RKO (cell line): ENCODE measurements at places on chromosomes 5 and 9.

GRCh38 chr9:111501005-111501562 is 16.9 kb upstream of the ECPAS start:
- no peak for DNase-seq

DNA sequence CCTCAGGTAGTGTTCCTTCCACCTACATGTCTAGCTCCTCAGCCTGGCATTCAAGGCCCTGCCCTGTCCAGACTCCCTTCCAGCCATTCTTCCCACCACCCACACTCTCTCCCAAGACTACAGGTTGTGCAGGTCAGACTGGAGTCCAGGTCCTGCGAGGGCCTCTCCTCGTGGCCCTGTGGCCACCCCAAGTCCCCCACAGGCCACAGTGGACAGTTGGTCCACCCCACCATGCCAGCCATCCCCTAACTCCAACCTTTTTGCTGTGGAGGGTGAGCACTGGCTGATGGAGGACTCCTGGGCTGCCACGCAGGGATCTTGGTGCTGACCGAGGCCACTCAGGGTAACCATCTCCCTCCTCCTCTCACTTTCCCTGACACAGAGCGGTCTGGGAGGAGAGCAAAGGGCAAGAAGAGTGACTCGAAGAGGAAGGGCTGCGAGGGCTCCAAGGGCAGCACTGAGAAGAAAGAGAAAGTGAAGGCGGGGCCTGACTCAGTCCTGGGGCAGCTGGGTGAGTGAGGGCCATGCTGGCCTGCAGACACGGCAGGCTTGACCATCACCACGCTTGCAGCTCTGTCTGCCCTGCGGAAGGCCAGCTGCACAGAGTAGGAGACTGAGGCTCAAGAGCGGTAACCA is 51.0 kb downstream of the JADE2 start:
- no peak for DNase-seq

DNA sequence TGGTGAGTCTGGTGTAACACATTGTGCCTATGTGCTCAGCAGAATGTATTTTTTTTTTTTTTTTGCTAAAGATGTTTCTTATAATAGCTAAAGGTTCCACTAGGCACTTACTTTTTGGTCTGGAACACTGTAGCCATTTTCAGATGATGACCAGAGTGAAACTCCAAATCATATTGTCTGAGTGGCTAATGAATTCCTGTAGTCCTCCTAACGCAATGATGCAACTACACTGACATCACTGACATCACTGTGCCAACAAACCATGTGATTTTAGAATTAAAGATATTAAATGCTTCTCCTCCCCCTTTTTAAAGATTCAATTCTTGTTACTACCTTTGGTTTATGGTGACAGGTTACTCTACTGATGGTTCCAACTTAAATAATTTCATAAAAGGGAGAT is 28.8 kb downstream of the JAKMIP2 start:
- no peak for DNase-seq

DNA sequence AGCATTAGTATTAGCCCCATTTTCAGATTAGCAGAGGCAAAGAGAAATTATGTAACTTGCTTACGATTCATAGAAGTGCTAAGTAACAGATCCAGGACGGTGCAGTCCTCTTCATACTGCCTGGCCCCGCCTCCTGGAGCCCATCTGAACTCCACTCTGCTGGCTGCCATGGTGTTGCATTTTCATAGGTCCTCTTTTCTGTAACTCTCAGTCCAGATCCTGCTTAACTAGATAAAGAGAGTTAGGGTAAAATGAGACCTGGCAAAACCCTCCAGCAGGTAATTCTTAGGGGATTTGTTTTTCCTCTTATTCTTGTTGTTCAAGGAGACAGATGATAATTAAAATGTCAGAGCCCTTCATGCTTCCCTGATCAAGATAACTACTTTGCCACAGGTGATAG is 135.1 kb upstream of the EFNA5 start:
- no peak for DNase-seq

GRCh38 chr9:78605041-78606000 is 308.4 kb downstream of the PSAT1 start:
- no peak for DNase-seq

DNA sequence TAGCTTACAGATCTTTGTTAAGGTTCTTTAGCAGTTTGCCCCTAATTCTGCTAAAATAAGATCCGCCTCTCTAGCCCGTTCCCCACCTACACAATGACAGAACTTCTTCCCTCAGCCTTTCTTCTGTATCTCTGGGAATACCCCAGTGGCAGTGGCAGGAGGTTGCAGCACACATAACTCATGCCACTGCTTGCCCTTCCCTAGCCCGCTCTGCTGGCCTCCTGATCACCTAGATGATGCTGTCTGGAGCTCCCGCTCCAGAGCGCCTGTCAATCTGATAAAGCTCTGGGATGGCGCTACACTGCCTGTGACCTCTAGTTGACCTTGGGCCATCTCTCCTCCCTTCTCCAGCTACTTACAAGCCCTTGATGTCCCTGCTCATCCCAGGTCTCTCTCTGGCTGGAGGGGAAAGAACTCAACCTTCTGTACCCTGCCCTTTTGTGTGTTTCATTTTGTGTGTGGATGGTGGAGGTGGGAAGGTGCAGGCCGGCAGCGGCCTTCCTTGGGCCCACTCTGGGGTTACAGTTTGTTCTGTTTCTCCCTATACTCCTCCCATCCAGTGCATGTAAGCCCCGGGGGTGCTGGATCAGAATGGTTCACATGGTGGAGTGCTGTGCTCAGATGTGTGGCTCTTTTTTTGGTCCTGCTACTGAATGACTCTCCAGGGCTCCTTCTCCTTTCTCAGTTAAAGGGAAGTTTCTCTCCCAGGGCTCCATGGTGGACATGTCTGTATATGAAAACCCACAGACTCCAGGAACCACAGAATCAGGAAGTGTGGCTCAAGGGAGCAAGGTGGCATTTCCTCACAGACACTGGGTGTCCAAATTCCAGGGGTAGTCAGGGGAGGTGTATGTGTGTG is 29.1 kb downstream of the MTX3 start:
- no peak for DNase-seq

- no peak for DNase-seq
Measured at GRCh38 chr9:14030375-14031059, 283.4 kb downstream of the NFIB start.

GRCh38 chr9:36193023-36193422 is 2.3 kb downstream of the CLTA start:
- DNase-seq = peak; percentile 28

DNA sequence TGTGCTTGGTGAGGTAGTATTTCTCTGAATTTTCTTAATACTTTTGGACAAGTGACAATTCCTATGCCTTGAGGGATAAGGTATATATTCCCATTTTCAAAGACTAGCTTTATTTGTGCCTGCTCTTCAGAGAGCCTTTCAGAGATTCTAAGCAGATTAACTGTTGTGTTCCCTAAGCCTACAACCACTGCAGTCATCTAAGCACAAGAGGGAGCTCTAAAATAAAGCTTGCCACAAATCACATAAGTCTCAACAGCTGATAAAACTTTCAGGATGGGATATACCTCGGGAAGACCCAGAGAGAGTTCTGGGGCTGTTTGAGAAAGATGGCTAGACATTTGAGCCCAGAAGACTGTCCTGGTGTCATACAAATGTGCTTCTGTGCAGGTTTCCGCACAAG is 157.3 kb downstream of the CYLC2 start:
- DNase-seq = no peak

DNA sequence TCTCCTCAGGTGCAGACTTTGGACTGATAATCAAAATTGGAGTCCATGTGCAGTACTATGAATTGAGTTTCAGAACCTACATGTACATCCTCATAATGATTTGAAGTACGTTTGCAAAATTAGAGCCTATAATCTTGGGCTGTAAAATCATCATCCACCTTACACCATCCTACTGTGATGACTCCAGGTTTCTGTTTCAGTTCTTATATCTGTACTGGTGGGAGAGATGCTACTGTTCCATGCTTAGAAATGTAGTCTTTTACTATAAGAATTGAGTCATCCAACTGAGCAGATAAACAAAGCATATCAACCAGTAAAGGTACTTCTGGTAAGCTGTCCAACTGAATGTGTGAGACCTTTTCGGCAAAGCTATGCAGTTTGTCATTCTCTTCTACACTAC is 586.3 kb upstream of the FAM174A start:
- no peak for DNase-seq

DNA sequence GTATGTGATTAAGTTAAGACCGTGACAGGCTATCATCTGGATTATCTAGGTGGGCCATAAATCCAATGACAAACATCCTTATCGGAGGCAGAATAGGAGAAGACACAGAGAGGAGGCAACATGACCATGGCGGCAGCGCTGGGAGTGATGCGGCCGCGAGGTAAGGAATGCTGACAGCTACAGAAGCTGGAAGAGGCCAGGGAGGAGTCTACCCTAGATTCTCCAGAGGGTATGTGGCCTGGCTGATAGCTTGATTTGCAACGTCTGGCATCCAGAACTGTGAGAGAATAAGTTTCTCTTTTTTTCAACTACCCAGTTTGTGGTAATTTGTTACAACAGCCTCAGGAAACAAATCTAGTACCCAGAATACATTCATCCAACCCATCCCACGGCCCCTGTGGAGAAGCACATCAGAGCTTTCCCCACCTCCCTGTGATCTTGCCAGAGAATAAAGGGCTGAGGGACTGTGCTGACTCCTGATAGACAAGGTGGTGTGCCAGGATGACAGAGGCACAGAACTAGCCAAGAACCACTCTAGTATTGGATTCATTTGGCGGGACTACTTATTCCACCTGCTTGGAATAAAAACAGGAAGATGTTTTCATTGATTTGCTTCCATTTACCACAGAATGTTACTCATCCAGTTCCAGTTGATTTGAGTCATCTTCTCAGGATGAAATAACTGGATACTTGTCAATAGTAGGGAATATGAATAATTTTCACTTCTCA is 187.4 kb downstream of the MAN2A1 start:
- DNase-seq = no peak

DNA sequence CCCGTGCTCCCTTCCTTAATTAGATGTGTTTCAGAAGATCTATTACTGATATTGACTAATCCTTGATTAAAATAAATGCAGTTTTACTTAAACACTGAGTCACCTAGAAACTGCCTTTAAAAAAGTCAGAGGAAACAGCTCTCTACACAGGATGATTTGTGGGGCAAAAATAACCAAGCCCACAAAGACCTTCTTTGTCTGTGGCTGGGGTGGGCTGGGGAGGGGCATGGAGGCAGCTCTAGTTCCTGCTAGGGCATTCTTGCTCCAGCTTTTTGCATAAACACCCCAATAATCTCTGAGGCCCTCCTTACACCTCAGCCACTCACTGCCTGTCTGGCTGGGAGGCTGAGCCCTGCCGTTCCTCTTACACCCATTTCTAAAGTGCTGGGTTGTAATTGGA is 227.6 kb upstream of the DAP start:
- no peak for DNase-seq

- DNase-seq = no peak
Measured at GRCh38 chr9:4538621-4539020, 48.4 kb downstream of the SLC1A1 start.

- peak; percentile 90 for DNase-seq
Measured at GRCh38 chr5:138706655-138707480, 46.4 kb upstream of the CTNNA1 start.

DNA sequence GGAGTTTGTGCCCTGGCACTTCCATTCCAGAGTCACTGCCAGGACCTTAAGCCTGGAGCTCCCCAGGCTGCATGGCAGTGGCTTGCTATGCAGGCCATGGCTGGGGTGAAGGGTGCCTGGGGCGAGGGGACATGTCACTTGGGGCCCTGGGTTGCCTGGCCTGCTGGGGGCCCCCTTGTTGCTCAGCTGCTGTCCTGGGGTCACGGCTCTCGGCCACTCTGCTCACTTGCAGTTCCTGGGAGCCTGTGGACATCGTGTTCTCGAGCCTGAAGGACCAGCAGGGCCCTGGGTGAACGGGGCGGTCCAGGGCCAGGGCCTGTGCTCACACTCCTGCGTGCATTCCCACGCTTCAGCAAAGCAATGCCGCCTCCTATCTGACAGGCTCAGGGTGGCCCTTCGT is 14.5 kb upstream of the SLC2A6 start:
- no peak for DNase-seq

DNA sequence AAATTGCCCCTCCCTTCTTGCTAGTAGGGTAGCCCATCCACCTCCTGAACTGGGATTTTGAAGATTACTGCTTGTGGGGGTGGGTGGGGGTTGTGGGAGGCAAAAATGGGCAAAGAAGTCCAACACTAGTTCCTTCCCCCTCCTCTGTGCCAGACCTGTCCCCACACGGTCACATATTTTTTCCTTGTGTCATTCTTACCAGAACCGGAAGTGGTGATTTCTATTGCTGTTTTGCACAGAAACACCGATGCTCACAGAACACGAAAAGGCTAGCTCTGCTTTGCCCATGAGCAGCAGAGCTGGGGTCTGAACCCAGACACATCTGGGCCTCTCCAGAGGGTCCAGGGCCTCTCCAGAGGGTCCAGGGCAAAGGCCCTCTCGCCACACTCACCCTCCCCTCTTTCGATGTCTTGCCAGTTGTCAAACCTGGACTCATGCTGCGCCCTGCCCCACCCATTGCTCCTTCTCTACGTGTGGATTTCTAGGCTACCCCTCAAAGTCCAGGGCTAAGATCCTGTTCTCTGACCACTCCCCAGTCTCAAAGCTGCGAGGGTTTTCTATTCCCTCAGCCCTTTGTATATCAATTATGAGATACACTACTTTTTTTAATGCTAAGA is 264.4 kb upstream of the MSX2 start:
- DNase-seq = no peak

DNA sequence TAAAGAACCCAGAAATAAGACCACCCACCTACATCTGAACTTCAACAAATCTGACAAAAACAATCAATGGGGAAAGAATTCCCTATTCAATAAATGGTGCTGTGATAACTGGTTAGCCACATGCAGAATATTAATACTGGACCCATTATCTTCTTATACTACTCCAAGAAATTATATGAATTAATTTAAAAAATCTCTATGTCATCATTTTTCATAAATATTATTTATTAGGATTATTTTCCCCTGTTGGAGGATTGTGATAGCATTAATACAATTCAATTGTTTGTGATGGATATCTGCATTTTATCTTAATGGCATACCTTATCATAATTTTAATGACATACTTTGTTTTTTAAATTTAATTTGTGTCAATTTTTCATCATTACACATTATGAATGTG is 682.2 kb upstream of the CTNND2 start:
- no peak for DNase-seq

DNA sequence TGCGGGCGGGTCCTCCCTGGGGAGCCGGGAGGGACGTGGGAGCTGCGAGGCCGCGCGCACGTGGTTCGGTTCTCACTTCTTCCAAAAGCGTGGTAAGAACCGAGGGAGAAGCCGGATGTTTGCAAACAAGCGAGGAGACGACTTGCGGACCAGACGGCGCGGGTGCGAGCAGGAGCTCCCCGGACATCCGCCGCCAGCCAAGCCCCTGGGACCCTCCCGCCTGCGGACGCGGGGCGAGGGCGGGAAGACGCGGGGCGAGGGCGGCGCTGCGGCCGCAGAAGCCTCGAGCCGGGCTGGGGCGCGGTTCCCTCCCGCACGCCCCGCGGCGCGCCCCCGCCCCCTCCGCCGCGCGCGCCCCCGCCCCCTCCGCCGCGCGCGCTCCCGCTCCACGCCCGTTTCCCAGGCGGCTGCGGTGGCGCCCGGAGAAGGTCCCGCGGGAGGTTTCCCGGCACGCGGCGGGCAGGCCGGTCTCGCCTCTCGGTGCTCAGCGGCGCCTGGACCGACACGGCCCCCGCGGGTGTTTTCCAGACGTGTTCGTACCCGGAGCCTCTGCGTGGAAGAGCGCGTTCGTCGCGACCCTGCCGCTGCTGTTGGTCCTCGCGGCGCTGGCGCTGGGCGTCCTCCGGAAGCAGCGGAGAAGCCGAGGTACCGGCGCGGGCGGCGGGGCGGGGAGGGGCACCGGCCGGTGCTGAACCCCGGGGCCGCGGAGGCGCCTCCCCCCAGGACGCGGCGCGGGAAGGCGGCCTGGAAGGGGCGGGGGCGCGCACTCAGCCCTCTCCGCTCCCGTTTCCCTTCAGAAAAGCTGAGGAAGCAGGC is 12.8 kb downstream of the BTNL9 start:
- DNase-seq = peak; percentile 43
